Psoas muscle (tissue), 8 donors: ENCODE measurements at places on chromosomes 7 and 10.

- DNase-seq: no peak
Measured at GRCh38 chr10:113222207-113222606, 272.2 kb downstream of the TCF7L2 start.

DNA sequence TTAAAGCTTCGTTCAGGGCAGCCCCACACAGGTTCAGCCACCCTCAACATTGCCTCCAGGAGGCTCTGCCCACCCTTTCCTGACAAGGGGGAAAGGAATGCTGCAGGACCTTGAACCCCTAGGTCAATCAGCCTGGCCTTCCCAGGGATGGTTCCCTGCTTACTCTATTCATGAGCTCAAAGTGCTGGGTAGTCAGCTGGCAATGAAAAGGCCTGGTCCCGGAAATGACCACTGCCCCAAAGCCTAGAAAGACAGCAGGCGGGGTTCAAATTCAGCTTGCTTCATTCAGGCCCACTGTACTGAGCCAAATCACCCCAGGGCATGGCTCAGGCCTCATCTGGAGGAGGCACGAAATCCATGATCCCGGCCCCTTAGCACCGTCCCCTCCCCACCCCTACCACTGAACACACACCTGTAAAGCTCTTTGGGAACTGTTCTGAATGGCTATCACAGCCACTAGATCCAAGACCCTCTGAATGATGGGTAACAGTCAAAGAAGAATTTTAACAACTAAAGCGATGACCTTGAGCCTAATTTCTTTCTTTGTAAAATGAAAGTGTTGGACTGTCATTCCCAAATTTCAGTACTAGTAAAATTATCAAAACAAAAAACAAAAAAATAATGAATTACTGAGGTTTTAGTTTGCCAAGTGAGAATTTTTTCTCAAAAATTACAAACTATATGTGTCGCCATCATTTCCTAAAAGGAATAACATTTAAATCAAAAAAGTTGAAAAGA is 1.0 kb downstream of the URGCP start:
- DNase-seq: peak; percentile 54

GRCh38 chr7:142066536-142066935 is 45.0 kb upstream of the MGAM2 start:
- no peak for DNase-seq

DNA sequence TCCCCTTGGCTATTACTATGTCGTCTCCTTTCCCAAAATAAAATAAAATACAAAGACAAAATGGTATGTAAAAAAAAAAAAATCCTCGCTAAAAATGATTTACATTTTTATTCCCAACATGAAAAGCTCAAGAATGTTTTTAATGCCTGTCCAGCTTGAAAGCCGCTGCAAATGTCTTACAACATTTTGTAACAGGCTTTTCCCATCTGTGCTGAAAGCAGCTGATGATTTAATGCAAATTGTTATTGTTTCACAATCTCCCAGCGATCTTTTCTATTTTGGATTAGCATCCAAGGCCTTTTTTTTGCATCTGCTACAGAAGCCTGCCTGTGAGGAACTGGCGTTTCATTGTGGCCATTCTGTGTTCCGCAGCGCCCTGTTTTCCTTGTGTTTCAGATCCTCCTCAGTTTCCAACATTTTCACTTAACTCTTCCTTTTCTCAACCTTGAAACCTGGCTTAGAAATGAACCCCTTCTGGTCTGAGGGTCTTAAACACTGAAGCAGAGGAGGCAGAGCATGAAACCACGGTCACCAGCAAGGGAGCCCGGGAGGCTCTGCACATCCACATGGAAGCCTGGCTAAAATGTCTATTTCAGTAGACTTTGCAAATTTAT is 712.1 kb downstream of the PARD3 start:
- DNase-seq: no peak

- DNase-seq: no peak
Measured at GRCh38 chr10:114726820-114727271, 68.8 kb upstream of the ABLIM1 start.

- DNase-seq: no peak
Measured at GRCh38 chr7:27182861-27183681, 2.0 kb downstream of the HOXA11 start.

DNA sequence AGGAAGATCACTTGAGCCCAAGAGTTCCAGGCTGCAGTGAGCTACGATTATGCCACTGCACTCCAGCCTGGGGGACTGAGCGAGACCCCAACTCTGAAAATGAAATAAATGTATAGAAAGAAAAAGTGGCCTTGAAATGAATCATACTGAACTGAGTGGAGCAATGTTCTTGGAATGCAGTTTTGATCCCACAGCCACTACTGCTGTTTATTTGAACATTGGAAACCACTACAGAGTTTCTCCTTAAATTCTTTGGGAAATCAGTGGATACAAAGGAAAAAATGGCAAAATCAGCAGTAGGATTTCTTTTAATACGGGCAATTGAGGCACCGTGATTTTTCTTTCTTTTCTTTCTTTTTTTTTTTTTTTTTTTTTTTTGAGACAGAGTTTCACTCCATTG is 637.4 kb downstream of the GALNT17 start:
- DNase-seq: no peak

DNA sequence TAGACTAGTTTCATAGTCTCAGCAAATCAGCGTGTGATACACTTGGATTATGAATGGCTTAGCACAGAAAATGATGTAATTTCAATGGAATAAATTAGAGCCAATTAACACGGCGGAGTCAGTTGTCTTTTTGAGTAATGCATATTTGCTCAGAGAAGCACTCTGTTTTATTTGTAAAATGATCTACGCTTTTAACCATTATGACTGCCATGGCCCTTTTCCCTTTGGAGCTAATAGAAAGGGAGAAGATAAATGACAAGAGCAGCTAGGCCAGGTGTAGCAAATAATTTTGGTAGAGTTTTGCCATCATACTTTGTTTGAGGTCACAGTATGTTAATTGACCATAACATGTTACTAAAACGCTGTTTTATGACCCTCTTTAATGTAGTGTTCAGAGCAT is 86.8 kb downstream of the GPR158 start:
- DNase-seq: no peak

DNA sequence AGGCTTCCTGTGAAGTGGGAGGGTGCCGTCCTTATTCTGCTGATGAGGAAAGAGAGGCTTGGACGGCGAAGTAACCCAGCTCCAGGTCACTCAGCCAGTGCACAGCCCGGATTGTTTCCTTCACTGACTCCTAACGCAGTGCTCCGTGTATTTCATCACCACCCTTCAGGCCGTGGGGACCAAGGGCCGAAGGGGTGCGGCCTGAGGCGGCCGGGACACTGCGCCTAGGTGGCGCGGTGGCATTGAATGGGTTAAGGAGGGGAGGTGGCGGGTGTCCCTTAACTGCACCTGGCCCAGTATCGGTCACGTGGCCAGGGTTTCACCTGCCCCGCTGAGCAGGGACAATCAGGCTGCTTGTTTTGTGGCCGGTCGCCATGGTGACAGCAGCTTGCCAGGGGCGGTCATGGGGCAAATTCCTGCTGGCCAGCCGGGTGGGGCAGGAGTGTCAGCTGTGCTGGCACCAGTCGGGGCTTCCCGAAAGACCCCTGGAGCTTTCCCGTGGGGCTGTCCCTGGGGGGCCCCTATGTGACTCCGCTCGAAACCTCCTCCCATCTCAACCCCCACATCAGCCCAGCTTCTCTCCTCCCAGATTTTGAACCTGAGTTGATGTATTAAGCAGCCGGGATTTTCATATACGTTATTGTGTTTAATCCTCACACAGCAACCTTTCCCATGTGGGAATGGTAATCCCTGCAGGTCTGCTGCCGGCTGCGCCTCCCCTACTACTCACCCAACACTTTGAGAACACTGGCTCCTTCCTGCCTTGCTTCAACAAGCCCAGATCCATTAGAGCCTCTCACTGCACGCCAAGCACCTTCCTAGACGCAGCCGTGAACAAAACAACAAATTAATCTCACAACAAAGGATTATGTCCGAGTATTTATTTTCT is 4.4 kb upstream of the ABHD11 start:
- DNase-seq: no peak

DNA sequence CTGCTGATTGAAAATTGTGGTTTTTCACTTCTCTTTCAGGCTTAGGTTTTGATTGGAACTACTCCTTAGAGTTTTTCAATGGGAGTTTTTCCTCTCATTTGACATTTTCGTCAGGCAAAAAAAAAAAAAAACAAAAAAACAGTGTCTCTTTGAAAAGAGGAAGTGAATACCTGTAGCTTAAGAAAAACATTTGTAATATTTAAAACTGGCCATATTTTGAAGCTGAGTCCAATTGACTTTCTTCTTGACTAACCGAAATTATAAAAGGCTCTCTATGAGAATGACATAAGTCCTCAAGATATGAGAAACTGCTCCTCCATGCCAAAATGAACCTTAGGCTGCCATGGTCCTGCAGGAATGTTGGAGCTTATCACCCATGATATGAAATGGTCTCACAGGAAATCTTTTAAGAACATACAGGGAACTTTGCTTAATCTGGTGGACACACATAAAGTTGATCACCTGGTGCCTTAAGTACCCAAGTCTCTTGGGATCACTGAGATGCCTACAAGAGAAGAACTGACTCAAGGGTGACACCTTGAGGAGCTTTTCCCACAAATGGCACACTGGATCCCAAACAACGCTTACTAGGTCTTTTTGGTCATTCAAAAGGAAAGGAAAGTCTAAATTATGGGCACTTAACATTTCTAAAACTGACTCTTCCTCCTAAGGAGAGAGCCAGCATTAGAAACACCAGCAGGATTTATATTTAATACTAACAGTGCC is 263.4 kb downstream of the CDC14C start:
- DNase-seq: no peak

GRCh38 chr7:20474249-20474648 is 141.2 kb upstream of the ABCB5 start:
- no peak for DNase-seq

GRCh38 chr7:47666164-47666862 is 84.4 kb upstream of the TNS3 start:
- no peak for DNase-seq

- no peak for DNase-seq
Measured at GRCh38 chr7:91325726-91326125, 61.5 kb downstream of the FZD1 start.

GRCh38 chr10:12438919-12439692 is 89.8 kb downstream of the CAMK1D start:
- DNase-seq: no peak

GRCh38 chr7:106775552-106775936 is 89.5 kb upstream of the PIK3CG start:
- DNase-seq: no peak

DNA sequence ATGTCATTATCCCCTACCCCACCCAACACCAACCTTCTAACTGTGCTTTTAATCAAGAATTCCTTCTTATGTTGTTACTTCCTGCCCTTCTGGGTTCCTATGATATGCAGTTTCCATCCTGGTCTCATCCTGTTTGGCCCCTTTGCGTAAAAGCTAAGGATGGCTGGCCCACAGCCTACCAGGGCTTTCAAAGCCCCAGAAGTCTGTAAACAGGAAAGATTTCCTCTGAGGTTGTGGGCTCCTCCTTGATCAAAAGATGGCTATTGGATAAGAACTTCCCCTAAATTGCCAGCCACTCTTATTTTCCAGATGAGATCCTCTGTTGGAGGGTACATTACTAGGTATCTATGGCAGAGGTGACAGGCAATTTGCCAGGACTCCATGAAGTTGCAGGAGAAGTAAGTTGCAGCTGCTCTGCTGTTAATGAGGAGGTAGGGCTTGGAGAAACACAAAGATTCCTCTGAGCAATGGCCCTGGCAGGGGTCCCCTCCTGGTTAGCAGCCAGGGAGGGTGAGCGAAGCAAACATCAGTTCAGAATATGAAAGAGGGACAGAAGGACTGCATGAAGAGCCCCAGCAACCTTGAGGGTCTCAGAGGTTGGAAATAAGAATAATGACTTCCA is 32.1 kb downstream of the NRP1 start:
- DNase-seq: no peak

- DNase-seq: no peak
Measured at GRCh38 chr7:139960157-139960556, 102.6 kb downstream of the PARP12 start.

DNA sequence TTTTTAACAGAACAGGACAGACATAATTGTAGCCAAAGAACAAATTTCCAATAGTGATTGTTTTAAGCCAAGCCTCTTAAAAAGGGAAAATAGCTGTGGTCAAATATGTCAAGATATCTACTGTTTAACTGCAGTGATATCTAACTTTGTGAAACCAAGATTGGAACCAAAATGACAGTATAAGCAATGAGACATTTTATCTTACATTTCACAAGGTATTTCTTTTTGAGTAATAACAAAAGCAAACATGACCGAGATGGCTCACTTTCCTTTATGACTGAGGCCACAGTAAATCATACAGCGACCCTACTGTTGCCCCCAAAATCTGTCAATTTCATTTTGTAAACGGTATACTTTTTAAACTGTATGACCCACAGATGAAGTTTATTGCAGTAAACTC is 215.8 kb downstream of the MLLT10 start:
- DNase-seq: no peak

DNA sequence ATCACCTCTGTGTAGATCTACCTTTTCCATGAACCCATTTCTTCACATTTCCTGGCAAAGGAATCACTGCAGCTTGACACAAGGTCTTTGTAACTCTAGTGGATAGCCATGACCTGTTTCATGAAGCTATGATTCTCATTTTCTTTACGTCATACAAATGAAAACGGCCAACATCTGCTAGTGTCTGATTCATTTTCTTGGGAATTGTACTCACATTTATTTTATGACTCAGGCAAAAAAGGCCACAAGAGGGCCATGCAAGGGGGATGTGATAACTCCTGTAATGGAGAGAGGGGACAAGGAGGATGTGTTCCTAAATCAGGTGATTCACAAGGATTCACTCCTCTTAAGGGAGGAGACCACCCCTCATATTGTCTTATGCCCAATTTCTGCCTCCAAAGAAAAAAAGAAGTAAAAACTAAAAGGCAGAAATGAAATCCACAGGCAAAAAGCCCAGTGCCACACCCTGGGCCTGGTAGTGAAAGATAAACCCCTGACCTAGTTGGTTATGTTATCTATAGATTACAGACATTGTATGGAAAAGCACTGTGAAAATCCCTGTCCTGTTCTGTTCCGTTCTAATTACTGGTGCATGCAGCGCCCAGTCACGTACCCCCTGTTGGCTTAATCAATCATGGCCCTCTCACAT is 249.9 kb downstream of the IPMK start:
- DNase-seq: no peak

DNA sequence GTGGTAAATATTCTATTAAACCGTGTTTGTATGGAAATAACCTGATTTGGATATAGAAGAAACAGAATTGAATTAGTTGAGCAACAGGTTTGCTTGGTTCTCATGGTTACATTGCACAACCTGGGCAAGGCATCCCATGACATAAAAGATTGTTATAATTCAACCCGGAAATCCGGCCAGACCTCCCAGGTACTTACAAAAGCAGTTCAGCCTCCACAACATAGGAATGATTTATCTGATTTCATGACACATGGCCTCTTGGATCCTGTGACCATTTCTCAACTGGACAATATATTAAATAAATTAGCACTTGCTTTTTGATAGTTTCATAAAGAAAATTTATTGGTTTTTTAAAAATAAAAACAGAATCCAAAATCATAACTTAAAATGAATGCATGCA is 55.1 kb upstream of the PTPN12 start:
- DNase-seq: no peak

DNA sequence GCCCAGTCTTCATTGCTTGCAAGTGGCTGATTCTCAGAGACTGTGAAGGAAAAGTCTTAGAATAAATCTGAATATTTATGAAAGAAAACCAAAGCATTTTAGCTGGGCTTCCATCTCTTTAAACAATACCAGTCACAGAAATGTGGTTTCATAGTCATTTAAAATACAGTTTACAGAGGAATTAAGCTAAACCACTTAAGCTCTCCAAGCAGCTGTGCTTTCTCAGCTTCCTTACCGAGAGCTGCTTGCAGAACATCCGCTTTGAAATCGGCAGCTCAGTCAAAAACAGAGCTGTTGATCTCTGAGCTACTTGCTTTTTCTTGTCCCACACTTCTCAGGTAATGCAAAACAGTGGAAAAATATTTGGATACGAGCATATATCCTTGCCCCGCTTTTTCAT is 134.5 kb downstream of the DYNC1I1 start:
- no peak for DNase-seq
